Stimulated activated CD8-positive, alpha-beta memory T cell treated with anti-CD3 and anti-CD28 coated beads, Interleukin-7, amount 100 ng/mL, for 1 hour (primary cell): ENCODE measurements at places on chromosomes 3 and 15.

DNA sequence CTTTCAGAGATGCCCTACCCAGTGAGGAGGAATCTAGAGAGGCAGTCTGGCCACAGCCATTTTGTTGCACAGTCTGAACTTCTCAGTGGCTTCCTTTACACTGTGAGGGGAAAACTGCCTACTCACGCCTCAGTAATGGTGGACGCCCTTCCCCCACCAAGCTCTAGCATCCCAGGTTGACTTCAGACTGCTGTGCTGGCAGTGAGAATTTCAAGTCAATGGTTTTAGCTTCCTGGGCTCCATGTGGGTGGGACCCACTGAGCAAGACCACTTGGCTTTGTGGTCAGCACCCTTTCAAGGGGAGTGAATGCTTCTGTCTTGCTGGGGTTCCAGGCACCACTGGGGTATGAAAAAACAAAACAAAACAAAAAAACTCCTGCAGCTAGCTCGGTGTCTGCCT, 663.2 kb upstream of the ZNF385D start:
- no peak for DNase-seq

- DNase-seq, result no peak
Observed at GRCh38 chr3:23017801-23018200, 185.3 kb upstream of the UBE2E2 start.

DNA sequence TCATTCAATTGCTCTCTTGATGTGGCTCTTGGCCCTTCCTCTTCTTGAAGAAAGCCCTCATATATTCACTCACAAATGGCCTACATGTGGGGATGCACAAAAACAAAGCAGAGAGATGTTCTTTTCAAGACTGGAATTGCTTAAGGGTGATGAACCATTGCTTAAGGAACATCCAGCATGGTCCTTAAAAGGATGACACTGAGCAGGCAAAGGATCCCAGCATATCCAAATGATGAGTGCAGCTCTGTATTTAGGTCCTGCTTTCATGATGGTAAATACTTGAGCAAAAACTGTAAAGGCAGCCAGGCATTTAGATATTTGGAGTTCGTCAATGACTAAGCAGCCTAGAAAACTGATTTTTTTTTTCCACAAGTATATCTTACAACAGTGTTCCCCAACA, 173.8 kb upstream of the ARRDC4 start:
- DNase-seq, result no peak

- no peak for DNase-seq
Observed at GRCh38 chr3:192260116-192261010, 467.0 kb downstream of the FGF12 start.

GRCh38 chr3:4629095-4630007, 136.2 kb downstream of the ITPR1 start:
- no peak for DNase-seq

- no peak for DNase-seq
Observed at GRCh38 chr15:89349206-89349558, 14.6 kb upstream of the POLG start.

GRCh38 chr3:42545284-42545900, 36.4 kb downstream of the SEC22C start:
- DNase-seq, result no peak
